ENCODE measurements at places on chromosomes 7 and 10.

GRCh38 chr7:96144260-96144526 is 177.7 kb downstream of the SLC25A13 start:
- DNase-seq, result no peak

DNA sequence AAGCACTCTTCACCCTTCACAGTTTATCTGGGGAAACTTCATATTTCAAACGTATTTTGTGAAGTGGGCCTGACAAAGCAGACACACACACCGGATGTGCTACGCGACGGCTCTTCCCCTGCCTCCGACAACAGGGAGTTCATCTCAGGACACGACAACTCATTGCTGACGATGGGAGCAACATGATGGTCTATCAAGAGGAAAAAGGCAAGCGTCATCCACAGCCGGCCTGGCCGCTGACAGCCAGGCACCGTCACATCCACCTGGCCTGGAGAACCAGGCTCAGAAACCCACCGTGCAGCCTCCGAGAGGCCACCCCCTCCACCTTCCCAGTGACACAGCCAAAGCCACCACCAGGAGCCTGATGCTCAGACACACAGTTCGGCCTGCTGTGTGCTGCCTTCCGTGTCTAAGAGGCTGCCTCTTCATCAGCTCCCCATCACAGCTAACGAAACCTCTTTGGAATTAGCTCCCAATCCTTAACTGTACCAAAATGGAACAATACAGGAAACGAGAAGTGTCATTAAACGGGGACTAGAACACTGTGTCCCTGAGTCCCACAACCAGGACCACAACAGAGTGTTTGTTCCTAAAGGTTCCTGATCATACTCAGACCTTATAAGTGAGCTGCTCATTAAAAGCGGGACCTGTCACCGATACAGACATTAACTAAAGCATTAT is 76.7 kb downstream of the SFMBT2 start:
- DNase-seq, result no peak

GRCh38 chr7:50068850-50069551 is 24.0 kb downstream of the ZPBP start:
- no peak for DNase-seq

- DNase-seq, result no peak
Measured at GRCh38 chr10:103921248-103921647, 3.3 kb upstream of the STN1 start.

- no peak for DNase-seq
Measured at GRCh38 chr10:30013757-30014156, 45.6 kb downstream of the JCAD start.

GRCh38 chr10:132519382-132520176 is 18.0 kb upstream of the INPP5A start:
- no peak for DNase-seq

GRCh38 chr7:151409667-151410404 is at the start of gene WDR86:
Gene WDR86, minus strand, starts transcription at chr7:151410038. Its CDS starts 449 bp downstream, at chr7:151409589.
- peak; percentile 26 for DNase-seq

GRCh38 chr10:35011771-35012191 is 78.4 kb downstream of the CUL2 start:
- no peak for DNase-seq

DNA sequence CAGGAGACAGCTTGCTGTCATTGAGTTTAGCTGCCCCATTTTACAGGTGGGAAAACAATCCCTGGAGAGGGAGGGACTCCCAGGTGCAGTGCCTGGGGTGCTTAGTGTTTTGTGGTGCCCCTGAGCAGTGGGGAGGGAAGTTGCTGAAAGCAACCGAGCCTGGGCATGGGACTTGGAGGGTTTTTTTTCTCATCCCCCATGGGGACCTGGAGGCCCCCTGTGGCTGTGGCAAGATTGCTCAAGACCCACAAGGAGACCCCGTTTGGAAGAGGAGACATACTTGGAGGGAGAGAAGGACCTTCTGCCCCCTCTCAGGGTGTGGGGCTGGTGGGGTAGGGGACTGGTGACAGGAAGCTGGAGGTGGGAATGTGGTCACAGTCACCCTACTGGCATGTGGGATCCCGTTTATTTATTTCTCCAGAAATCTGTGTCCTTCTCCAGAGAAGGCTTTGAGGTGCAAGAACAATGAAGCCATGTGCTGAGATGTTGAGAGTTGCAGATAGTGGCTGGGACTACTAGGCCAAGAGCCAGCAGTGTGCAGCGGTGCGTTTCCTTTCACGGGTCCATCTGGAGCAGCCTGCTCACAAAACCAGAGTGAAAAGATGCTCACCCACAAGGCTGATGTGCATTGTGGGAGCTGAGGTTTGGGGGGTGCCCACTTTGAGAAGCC is 21.5 kb downstream of the ZMIZ1 start:
- no peak for DNase-seq

- no peak for DNase-seq
Measured at GRCh38 chr10:126846959-126847358, 58.3 kb upstream of the DOCK1 start.

DNA sequence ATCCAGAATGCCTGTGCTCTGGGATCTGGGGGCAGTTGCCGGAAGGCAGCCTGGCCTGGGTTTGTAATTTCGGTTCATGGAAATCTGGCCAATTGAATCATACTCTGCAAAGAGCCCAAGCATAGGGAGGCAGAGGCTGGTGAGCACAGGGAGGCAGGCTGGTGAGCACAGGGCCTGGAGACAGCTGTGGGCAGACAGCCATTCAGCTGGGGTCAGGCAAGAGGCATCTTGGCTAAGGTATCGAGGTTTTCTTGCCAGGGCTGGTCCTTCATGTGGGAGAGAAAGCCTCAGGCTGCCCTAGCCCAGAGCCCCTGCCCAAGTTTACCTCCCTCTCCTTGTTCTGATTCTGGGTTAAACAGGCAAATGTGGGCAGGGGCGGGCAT is 63.7 kb upstream of the BAIAP2L1 start:
- DNase-seq, result no peak

- DNase-seq, result no peak
Measured at GRCh38 chr7:146375170-146375569, 258.6 kb downstream of the CNTNAP2 start.

DNA sequence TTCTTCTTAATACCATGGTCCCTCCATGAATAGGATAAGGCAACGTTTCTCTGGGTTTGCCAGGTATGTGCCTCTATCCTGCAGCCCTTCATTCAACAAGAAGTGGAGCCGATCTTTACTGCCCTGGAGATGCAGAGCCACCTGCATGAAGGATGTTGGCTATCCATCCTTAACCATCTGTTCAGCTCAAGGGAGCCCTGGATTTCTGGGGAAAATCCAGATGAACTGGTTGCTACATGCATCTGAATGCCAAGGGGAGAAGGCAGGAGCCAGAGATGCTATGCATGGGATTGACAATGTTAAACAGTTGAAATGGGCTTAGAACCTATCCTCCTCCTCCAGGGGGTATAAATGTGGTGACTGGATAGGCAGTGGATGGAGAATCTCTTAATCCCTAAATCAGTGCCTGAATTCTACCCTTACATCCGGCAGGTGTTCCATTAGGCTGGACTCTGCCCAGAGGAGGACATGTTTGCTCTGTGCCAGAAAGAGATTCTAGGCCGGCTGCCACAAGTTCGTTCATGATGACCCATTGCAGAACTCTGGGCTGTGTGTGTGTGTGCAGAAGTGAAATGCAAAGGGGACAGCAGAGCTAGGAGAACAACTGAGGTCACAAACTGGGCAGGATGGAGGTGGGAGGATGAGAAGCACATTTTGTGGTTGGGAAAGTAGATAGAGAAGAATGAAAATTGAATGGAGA is 15.6 kb downstream of the CPED1 start:
- no peak for DNase-seq

GRCh38 chr10:79253704-79254103 is 93.6 kb upstream of the PPIF start:
- DNase-seq, result no peak

GRCh38 chr10:10520491-10521385 is 496.9 kb upstream of the CELF2 start:
- no peak for DNase-seq

- no peak for DNase-seq
Measured at GRCh38 chr7:106460792-106461254, 176.0 kb upstream of the NAMPT start.

- DNase-seq, result no peak
Measured at GRCh38 chr10:15213461-15213861, 45.0 kb upstream of the NMT2 start.

DNA sequence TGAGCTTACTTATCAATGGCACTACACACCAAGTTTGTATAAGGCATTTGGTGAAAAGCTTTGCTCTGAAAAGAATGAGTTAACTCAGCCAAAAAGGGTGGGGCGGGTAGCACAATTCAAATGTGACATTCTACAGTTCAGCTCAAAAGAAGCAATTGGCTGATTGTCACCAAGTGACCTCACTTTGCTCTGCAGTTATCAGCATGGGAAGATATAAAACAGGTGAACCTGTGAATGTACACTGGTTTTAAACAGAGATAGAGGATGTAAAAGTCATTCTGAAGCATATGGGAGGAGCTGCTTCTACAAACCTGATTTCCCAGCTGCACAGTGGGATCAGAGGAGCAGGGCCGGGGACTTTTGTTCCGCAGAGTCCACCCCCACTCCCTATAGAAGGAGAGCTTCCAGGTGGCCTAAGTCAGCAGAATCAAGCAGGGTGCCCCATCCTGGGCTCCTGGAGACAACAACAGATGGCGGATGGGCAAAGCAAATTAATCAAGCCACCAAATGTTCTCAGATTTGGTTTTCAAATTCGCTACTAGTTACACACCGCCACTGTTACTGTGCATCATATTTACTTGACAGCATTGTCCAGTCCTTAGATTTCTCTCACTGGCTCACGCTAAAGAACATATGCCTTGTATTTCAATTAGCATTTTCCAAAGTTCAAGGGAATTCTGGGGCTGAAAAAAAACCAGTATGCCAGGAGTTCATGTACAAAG is 27.5 kb upstream of the NPVF start:
- no peak for DNase-seq

- no peak for DNase-seq
Measured at GRCh38 chr7:80611779-80612178, 26.7 kb upstream of the CD36 start.

DNA sequence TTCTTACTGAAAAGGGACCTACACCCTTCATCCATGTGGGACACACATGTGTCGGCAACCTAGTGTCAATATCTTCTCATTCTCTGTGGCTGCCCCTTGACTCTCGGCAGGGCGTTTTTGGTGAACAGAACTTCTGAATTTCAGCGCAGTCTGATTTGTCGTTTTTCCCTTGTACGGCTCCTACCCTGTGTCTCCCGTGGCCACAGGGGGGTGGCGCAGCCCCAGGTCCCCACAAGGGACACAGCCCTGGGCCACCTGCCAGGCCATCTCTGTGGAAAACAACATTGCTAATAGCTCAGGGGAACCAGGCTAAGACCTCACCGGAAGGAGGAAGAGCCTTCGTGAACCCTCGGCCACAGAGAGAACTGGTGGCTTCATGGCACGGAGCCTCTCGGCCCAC is 53.1 kb upstream of the NKX6-2 start:
- no peak for DNase-seq

DNA sequence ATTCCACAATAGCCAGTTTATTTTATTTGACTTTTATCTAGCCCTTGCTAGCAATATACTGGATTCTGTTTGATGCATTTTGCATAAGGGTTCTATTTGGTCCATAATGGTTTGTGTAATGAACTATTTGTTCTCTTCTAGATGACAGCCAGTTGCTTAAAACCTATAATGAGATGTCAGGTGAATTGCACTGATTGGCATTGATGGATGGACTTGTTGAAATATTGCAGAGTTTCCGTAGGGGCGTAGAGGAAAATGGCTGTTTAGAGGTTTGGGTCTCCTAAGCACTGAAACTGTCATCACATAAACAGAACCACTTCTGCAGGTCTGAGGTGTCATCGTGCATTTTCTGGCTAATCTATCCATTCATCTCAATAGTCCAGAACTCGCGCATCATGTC is 124.9 kb upstream of the HDAC9 start:
- DNase-seq, result no peak

GRCh38 chr10:92811986-92812385 is 36.3 kb upstream of the EXOC6 start:
- DNase-seq, result no peak

DNA sequence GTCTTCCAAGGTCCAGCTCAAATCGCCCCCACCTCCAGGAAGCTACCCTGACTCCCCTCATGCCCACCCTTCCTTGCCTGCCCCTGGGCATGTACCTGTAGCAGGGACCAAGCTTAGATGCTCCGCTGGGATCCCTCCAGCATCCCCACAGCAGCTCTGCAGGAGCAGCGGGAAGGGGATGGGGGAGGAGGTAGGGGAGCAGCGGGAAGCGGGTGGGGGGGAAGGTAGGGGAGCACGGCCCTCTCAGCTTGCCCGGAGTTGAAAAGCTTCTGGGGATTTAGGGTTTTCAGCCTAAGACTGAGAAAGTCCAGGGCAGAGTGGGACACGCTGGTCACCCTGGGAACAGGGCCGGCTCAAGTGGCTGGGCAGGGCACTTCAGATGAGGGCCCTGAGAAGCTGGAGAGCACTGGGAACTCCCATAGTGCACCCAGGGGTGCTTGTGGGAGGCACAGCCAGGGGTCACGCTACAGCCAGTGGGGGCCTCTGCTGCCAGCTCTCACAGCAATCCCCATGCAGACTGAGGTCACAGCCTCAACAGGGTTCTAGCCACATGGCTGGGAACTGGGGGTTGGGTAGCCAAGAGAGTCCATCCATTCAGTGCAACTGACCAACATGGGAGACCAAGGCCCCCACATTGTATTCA is 13.4 kb downstream of the WDR86 start:
- DNase-seq, result no peak

DNA sequence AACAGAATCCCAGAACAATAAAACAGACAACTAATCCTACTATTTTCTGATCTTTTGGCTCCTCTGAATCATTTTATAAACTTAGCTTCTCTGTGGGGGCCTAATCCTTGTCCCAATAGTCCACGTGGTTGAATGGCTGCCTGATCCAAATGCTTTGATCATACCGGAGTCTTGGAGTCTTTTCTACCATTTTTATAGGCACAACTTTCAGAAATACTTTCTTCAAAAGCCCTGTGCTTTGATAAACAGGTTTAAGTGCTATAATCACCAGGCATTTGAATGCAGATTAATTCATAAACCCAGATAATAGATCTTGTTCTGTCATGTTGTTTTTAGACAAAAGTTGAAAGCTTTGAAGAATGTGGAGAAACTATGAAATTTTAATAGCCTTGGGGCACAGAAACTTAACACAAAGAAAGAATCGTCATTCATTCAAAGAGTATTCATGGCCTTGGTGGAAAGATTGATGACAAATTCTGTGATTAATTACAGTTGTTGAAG is 163.7 kb downstream of the AHR start:
- no peak for DNase-seq

DNA sequence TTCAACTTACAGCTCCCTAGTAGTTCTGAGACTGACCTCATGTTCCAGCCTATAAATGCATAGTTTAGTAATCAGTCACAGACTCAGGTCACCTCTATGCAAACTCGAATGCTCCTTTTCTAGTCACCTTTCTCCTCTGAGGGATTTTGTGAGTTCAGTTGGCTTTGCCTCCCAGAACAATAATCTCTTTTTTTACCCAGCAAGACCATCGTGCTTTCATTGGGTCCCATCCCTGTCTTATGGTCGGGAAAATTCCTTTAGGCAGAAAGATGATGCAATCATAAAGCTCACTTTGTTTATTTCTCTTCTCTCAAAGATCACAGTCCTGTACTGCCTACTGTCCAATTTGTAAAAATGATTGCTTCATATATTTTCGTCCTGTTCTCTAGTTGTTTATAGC is 38.4 kb downstream of the TWIST1 start:
- DNase-seq, result no peak

- DNase-seq, result no peak
Measured at GRCh38 chr7:52565974-52566373, 469.5 kb upstream of the POM121L12 start.

GRCh38 chr7:105224884-105225651 is 163.7 kb downstream of the SRPK2 start:
- no peak for DNase-seq

GRCh38 chr7:64793106-64793755 is 997 bp upstream of the ZNF138 start:
- DNase-seq, result no peak
